DMS79 (cell line): ENCODE measurements at places on chromosomes 2 and 18.

- no peak for DNase-seq
These were observed 23.2 kb upstream of the IMP4 start for GRCh38 chr2:130319536-130319935.

DNA sequence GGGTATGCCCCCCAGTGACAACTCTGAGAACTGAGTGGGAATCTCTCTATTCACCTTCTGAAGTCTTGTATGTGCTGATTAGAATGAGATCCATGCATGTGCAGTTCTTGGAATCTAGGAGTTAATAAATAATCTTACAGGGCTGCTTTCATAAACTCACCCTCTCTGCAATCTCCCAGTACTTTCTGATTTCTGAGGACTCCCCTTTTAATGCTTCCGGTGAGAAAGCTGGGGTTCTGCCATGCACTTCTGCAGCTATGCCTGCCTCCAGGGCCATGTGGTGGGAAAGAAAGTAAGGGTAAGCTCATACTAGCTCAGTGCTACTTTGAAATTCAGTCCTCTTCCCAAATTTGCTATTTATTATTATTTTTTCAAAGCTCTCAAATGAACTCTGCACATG lies 432.9 kb downstream of the MTX2 start:
- DNase-seq: no peak

DNA sequence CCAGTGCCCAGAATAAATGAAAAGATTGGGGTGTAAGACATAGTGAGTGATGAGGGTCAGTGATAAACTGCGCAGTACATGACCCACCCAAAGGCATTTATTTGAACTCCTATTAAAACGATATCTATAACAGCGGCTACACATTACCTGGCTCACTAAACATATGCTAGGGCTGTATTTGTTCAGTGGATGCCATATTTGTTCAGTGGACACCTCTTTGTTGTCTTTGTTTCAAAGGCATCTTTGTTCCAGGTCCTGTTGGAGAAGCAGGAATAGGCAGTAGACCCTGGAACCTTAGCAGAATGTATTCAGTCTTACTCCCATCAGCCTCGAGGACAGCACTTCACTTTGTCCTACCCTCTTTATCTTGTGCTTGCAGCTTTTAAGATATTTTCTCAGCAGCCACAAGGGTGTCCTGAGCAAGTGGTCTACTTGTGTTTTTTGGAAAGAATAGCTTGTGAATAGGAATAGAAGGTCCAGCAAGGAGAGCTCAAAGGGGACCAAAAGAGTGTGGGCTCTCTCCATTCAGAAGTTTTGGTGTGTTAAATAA lies 650.8 kb upstream of the FANCL start:
- DNase-seq: no peak

DNA sequence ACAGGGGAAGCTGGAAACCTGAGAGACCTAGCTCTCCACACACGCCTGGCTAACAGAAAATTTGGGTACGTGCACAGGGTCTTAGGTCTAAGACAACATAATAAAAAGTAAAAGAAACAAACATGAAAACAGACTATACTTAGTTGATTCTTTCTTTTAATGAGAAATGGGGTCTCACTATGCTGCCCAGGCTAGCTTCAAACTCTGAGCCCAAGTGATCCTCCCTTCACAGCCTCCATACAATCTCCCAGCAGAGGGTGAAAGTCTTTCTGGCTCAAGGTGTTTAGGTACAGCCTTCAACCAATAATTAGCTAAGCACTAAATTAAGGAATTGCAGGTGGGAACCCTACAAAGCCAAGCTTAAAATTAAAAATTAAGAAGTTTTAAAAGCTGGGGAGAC lies 116.2 kb downstream of the MEMO1 start:
- no peak for DNase-seq

- no peak for DNase-seq
These were observed 25.5 kb downstream of the B4GALT6 start for GRCh38 chr18:31658670-31659575.

- DNase-seq: no peak
These were observed 751 bp downstream of the IL18R1 start for GRCh38 chr2:102356381-102356712.

- no peak for DNase-seq
These were observed 51.2 kb downstream of the NEDD4L start for GRCh38 chr18:58095222-58095621.

- no peak for DNase-seq
These were observed 18.4 kb downstream of the SCN9A start for GRCh38 chr2:166357068-166357949.

DNA sequence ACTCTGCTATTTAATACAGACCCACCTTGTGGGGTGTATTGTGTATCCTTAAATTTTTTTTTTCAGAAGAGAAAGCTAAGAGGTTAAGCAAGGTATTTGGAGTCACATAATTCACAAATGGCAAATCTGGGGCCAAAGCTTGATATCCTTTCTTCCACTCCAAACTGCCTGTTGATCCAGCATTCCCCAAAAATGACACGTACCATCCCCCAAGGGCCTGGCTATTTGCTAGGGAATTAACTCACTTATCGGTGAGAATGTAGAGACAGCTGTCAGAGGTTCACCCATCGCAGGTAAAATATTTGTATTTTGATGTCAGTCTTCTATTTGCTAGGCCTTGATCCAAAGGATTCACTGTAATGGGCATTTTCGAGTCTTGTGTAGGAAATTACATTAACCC lies 103.6 kb upstream of the FZD7 start:
- DNase-seq: no peak

- no peak for DNase-seq
These were observed 1112.5 kb downstream of the CBLN2 start for GRCh38 chr18:71431689-71432088.

GRCh38 chr2:189466656-189467055 lies 25.4 kb downstream of the WDR75 start:
- DNase-seq: no peak

- DNase-seq: no peak
These were observed 20.1 kb upstream of the SLC39A10 start for GRCh38 chr2:195636890-195637289.

GRCh38 chr2:168515502-168515901 lies 59.4 kb downstream of the CERS6 start:
- DNase-seq: no peak

- no peak for DNase-seq
These were observed 6.3 kb downstream of the OSR1 start for GRCh38 chr2:19351899-19352697.

DNA sequence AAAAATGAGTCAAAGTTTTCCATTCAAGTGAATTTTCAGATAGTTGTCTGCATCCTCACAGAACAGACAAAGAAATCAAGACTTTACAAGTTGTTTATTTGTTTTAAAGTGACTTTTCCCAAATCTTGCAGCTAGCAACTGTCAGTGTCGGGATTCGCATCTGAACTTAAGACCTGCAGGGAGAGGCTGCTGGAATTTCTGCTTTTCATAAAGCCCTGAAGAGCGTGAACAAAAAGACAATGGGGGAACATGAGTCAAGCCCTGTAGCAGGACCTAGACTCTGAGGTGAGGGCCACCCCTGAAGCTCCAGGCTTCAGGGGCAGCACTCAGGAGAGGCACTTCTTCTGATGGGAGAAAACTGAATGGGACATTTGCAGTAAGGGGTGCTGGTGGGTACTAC lies 108.2 kb upstream of the CTAGE1 start:
- no peak for DNase-seq

DNA sequence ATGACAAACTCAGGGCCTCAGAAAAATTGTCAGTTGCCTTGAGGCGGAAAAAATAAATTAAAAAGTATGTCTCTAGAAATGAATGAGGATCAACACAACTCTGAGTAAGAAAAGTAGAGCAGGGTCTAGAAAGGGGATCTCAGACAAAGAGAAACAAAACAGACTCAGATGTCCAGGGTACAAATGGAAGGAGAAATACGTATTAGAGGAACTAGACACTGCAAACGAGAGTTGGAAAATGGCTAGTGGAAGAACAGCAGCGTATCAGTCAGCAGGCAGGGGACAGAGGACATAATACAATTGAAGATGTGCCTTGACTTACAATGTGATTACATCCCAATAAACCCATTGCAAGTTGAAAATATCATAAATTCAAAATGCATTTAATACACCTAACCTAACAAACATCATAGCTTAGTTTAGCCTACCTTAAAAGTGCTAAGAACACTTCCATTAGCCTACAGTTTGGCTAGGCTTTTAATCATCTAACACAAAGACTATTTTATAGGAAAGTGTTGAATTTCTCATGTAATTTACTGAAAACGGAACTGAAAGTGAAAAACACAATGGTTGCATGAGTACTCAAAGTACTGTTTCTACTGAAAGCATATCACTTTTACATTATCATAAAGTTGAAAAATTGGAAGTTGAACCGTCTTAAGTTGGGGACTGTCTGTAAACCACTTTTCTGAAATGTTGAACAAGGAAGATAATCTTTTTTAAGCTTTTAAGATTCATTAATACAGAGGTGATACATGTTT lies 182.8 kb downstream of the NBAS start:
- no peak for DNase-seq

DNA sequence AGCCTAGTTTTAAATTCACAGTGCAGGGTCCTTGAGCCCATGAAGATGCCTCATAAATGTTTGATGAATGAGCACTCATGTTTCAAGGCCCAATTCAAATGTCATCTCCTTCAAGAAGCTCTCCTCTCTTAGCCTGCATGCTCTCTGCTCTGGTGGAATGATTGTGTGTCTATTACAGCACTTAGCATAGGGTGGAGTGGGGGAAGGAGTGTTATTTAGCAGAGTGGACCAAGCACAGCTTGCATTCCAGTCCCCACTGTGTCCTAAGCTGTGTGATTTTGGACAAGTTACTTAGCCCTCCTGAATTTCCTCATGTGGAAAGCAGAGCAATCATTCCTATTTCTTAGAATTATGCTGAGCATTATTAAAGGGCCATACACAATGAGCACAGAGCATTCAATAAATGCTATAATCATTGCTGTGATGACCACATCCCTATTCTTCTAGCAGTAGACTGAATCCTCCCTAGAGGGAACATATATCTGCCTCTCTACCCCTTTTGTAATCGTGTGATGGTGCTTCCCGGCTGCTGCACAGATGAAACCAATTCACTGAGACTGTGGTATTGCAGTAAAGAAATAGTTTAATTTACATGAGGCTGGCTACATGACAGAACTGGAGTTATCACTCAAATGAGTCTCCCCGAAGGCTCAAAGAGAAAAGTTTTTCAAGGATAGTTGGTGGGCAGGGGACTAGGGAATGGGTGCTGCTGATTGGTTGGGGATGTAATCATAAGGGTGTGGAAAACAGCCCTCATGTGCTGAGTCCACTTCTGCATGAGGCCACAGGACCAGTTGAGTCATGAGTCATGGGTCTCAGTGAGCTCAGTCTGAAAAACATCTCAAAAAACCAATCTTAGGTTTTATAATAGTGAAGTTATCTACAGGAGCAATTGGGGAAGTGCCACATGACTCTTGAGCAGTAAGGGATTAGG lies 173.4 kb upstream of the NDUFV2 start:
- DNase-seq: no peak

- DNase-seq: no peak
These were observed 52.5 kb downstream of the SETBP1 start for GRCh38 chr18:44733069-44733753.

GRCh38 chr2:9975805-9976447 lies 24.4 kb downstream of the GRHL1 start:
- DNase-seq: no peak

DNA sequence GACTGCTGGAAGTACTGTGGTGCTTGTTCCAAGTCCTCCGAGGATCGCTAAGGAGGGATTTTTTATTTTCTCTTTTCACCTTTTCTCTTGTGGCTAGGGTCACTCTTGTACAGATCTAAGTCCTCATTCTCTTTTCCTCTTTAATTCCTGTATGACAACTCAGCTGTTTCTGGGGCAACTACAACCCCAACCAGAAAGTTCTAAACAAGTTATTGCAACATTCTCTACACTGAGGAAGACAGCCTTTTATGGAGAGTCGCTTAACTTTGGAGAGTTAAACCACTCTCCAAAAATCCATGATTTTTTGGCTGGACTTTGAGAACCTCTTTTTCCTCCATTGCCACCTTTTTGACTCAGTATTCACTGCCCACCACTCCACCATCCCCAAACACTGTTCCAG lies 74.0 kb upstream of the SESTD1 start:
- no peak for DNase-seq

DNA sequence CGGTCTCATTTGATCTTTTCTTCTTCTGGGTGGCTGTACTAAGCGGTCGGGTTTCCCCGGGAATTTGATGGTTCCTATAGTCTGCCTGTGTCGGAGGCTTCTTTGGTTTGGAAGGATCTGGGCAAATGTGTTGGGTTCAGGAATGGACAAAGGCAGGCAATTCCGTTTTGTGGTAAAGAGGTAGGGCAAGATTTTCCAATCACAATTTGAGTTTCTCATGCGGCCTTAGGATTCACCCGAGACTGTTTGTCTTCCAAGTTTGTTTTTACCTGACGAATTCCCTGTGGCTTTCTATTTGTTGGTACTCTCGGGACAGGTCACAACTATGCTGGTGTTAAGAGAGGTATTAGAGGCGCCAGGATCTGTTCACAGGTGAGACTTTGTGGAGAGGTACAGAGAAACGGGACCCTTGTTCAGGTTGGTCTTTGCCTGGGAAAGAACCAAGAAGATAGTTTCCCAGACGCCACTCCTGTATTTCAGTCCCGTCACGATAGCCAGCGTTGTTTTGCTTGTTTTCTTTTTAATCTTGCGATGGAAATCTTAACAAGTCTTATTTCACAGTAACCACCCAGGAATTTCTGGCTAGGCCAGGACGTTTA lies 3.0 kb downstream of the SP5 start:
- no peak for DNase-seq

DNA sequence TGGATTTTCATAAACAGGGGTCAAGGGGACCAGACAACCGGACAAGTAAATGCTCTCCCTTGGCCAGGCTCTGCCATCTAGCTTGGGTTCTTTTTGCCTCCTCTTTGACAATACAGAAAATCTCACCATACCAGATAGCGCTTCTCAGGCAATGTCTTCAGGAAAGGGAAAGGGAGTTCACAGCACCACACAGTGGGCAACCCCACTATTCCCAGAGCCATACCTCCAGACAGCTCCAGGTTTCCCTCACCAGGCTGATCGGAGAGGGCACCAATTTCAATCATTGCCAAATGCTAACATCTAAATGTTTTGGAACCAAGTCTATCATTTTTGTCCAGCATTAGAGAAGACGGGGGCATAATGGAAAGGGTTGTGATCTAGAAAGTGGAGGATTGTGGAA lies 28.1 kb downstream of the CCDC68 start:
- no peak for DNase-seq

- DNase-seq: no peak
These were observed 151.4 kb upstream of the XPO1 start for GRCh38 chr2:61689568-61689967.

DNA sequence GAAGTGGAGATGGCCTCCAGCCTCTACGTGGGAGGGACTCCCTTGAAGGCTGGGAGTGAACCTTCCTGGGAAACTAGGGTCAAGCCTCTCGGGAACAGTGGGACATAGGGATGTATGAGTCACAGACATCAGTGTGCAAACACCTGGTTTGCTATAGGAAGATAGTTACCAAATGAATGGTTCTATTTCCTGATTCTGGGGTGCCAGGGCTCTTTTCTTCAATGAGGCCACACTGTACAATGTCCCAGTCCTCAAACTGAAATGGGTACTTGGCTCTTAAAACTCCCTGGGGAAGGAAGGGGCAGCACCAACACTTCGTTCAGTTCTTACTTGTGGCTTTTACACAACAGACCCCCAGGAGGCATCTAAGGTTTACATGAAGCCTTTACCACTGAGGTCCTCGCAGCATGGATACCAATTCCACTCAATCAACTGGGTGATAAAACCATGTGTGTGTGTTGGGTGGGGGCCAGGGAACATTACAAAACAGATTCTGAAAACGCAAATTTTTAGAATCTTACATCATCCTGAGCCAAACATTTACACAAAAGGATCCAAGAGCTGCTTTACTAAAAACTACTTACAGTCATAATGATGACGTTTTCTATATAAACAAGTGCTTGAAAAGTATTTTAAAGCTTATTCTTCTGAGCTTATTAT lies 10.4 kb downstream of the ERFE start:
- DNase-seq: no peak
